Osteoblast (primary cell): ENCODE measurements at places on chromosomes 4 and X. TPM values are rescaled to one million over a fixed set of nuclear protein-coding genes. Genes with fewer than 3 reads are reported as not detected.

GRCh38 chr4:110124711-110125110, 73.7 kb downstream of the ELOVL6 start:
- H3K4me3 ChIP-seq: no peak overlapping the region
- peak; percentile 9 for DNase-seq
- H3K27ac ChIP-seq: no peak overlapping the region
- peaks cover 2% of the 10 kb centered on the region for H3K36me3 ChIP-seq

JAKMIP1 gene
- not detected in 2 replicates for total RNA-seq

DNA sequence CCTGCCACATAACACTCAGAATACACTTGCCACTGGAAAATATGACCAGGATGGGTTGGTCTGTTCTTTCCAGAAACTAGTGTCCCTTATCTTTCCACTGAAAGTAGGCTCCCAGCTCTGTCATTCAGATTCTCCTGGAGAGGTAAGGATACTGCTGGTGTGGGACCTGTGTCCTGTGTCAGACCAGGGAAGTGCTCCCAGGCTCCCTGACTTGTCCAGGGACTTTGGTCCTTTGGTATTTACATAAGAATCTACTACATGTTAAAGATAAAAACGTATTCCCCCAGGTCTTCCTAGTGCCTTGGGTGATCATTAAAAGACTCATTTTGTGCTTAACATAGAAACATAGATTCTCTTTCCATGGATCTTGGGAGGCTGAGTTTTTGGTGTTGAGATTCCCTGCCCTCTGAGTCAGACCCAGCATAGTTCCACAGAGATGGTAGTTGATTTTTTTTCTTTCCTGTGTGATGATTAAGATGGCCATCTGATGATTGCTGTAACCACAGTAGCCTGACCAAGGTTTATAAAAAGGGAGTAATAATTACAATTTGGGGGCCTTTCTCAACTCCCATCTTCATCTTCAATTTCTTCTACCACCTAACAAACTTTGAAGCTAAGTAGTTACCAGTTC, 159.8 kb upstream of the JADE1 start:
- H3K4me3 ChIP-seq: no peak overlapping the region
- peaks cover 8% of the 10 kb centered on the region for H3K4me1 ChIP-seq
- peak; percentile 91 for DNase-seq

GRCh38 chr4:95122001-95122400, 364.2 kb downstream of the BMPR1B start:
- no peak overlapping the region for H3K4me3 ChIP-seq
- DNase-seq: no peak
- no peak overlapping the region for H3K27ac ChIP-seq
- H3K4me1 ChIP-seq: no peaks in the 10 kb centered on the region
- no peaks in the 10 kb centered on the region for H3K36me3 ChIP-seq
- H3K27me3 ChIP-seq: no peaks in the 10 kb centered on the region

GYPB gene
- total RNA-seq: not detected in 2 replicates

PRSS12 gene
- total RNA-seq: 8.5 and 9.4 TPM in 2 replicates

HSFX4 gene
- total RNA-seq: not detected in 2 replicates

DNA sequence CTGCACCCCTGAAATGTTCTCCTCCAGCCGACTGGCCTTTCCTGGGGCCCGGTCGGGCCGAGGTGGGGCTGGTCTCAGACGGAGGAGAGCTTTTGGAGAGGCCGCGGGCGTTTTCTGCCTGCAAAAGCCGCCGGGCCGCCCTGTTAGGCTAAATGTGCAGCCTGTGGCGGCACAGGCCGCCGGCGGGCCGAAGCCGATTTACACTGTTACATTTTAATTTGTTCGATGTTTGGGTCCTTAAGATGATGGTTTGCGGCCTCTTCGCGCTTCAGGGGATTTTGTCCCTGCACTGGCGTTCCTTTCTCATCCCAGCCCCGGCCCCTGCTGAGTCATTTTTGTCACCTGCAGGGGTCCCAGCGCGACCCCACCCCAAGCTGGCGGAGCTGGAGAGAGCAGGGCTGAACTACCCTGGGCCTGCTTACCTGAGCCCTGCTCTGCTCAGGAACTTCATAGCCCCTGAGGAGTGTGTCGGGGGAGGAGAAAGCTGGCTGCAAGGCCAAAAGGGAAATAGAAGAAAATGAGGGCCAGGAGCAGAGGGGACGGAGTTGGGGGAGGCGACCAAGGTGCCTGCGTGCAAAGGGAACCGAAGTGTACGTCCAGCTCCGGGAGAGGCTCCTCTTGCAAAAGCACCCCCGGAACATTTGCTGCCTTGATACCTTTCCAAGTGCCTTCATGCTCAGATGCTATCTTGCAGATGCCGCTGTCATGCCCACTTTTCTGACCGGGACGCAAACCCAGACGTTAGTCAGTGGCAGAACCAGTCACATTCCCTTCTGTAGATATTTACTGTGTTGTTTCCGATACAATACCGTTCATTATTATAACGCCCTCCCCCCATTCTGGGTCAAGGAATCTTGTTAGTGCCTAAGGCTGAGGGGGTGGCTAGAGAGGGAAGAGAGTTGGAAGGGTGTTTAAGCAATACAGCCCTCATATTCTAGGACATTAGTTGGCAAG, 977 bp upstream of the RBBP7 start:
- peaks cover 19% of the 10 kb centered on the region for H3K4me1 ChIP-seq
- peak overlapping the region; percentile 70 for H3K27ac ChIP-seq
- DNase-seq: no peak
- H3K4me3 ChIP-seq: peak overlapping the region; percentile 78
- H3K36me3 ChIP-seq: no peaks in the 10 kb centered on the region
- peaks cover 40% of the 10 kb centered on the region for H3K27me3 ChIP-seq

DNA sequence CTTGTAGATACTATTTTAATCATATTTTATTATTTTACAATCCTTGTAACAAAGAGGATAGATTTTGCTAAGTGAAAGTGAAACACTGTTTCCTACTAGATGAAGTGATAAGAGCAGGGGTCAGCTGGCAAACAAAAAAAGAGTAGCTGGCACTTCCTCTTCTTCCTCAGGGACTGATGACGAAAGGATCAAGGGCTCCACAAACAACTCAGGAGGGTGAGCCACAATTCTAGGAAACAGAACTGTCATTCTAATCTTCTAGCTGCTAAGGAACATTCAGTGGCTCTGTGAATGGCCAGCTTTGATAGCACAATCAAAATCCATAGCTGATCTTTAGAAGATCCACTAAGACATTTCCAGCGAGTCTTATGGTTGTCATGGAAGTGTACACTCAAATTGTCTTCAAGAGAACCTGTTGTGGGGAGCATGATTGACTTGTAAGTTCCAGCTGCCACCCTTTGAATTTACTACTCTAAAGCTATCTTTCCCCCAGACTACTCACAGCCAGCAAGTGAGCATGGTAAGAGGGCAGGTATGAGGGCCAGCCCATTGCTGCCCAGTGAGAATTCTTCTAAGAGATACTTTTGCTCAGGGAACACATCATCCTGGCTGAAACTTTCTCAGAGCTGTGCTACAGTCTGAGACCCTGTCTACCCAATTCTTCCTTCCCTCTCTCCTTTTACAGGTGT, 275.7 kb upstream of the RASGEF1B start:
- no peaks in the 10 kb centered on the region for H3K36me3 ChIP-seq
- no peaks in the 10 kb centered on the region for H3K4me1 ChIP-seq
- no peaks in the 10 kb centered on the region for H3K27me3 ChIP-seq
- H3K4me3 ChIP-seq: no peak overlapping the region
- no peak for DNase-seq

CYLC1 gene
- not detected in 2 replicates for total RNA-seq

TDO2 gene
- total RNA-seq: 0.88 and 1.4 TPM in 2 replicates

LRIT3 gene
- total RNA-seq: under 0.01 and 0.29 TPM in 2 replicates

DNA sequence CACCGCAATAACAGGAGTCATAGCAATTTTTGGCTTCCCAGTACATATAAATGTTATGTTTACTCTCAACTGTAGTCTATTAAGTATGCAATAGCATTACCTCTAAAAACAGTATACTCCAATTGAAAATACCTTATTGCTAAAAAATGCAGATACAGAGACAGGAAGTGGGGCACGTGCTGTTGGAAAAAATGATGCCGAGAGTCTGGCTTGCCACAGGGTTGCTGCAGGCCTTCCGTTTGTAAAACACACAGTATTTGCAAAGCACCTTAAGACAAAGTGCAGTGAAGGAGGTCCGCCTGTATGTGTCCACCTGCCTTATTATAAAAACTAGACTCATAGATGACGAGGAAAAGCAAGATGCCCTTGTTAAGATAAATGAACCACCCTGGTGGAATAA, 23.5 kb downstream of the CD99 start:
- H3K4me3 ChIP-seq: no peak overlapping the region
- no peak overlapping the region for H3K27ac ChIP-seq
- H3K27me3 ChIP-seq: no peaks in the 10 kb centered on the region
- H3K36me3 ChIP-seq: peaks cover 43% of the 10 kb centered on the region
- H3K4me1 ChIP-seq: peaks cover 12% of the 10 kb centered on the region

- peak; percentile 29 for DNase-seq
- no peak overlapping the region for H3K27ac ChIP-seq
- no peaks in the 10 kb centered on the region for H3K27me3 ChIP-seq
- H3K4me1 ChIP-seq: no peaks in the 10 kb centered on the region
- H3K36me3 ChIP-seq: no peaks in the 10 kb centered on the region
Measured at GRCh38 chr4:181051931-181052330, 1191.3 kb upstream of the TENM3 start.

- peaks cover 27% of the 10 kb centered on the region for H3K27me3 ChIP-seq
- no peak overlapping the region for H3K27ac ChIP-seq
- no peak for DNase-seq
- H3K4me3 ChIP-seq: no peak overlapping the region
Measured at GRCh38 chr4:77413766-77414165, 191.9 kb upstream of the CXCL13 start.

- peak; percentile 71 for DNase-seq
- no peak overlapping the region for H3K27ac ChIP-seq
- no peaks in the 10 kb centered on the region for H3K27me3 ChIP-seq
- no peaks in the 10 kb centered on the region for H3K36me3 ChIP-seq
- H3K4me1 ChIP-seq: no peaks in the 10 kb centered on the region
- H3K4me3 ChIP-seq: no peak overlapping the region
Measured at GRCh38 chrX:44314259-44314734, 29.2 kb downstream of the EFHC2 start.

DNA sequence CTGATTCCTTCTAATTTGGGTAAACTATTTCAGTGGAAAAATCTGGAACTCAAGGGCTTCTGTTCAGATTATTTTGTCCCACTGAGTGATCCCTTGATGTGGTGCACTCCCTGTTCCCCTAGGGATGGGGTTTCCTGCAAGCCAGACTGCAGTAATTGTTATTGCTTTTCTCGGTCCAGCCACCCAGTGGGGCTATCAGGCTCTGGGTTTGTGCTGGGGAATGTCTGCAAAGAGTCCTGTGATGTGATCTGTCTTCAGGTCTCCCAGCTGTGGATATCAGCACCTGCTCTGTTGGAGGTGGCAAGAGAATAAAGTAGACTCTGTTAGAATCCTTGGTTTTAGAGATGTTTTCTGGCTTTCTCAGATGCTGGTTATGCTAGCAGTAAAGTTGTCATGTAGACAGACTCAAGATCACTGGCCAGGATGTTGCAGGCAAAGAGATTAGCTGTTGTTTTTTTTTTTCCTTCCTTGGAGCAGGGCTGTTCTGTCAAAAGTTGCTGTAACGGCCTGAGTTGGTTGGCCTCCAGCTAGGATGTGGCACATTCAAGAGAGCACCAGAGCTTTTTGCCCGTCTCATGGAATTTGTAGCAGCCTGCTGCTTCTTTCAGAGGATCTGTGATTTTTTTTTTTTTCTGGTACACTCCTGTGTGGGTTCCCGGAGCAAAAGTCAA, 1314.0 kb downstream of the PCDH19 start:
- H3K4me3 ChIP-seq: no peak overlapping the region
- H3K4me1 ChIP-seq: no peaks in the 10 kb centered on the region
- no peaks in the 10 kb centered on the region for H3K27me3 ChIP-seq
- H3K27ac ChIP-seq: no peak overlapping the region
- no peaks in the 10 kb centered on the region for H3K36me3 ChIP-seq

DNA sequence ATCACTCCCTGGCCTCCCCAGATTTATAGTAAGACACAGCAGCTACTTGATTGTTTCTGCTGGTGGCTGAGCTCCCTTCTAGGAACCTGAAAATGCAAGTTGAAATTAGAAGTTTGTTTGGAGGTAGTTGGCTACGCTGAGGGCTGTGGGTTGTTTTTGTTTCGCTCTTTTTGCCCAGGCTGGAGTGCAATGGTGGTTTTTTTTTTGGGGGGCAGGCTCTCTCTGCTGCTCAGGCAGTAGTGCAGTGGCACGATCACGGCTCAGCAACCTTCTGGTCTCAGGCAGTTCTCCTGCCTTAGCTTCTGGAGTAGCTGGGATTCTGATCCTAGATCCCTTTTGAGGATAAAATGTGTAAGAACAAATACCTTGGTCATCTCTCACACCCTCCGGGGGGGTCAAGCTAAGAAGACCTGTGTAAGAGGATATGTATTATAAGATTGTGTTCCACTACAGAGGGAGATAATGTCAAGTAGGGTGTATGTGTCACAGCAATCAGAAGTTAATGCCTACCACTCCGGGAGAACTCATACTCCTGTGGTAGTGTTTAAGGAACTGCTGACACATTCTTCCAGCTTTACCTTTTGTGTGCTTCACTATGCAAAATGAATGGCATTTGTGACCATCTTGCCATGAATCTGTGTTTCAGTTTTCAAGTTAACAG, 9.7 kb downstream of the JADE1 start:
- peak; percentile 5 for DNase-seq
- peaks cover 63% of the 10 kb centered on the region for H3K4me1 ChIP-seq
- no peak overlapping the region for H3K4me3 ChIP-seq
- peaks cover 5% of the 10 kb centered on the region for H3K36me3 ChIP-seq
- H3K27ac ChIP-seq: peak overlapping the region; percentile 55
